ENCODE measurements at places on chromosomes 3 and 15.

DNA sequence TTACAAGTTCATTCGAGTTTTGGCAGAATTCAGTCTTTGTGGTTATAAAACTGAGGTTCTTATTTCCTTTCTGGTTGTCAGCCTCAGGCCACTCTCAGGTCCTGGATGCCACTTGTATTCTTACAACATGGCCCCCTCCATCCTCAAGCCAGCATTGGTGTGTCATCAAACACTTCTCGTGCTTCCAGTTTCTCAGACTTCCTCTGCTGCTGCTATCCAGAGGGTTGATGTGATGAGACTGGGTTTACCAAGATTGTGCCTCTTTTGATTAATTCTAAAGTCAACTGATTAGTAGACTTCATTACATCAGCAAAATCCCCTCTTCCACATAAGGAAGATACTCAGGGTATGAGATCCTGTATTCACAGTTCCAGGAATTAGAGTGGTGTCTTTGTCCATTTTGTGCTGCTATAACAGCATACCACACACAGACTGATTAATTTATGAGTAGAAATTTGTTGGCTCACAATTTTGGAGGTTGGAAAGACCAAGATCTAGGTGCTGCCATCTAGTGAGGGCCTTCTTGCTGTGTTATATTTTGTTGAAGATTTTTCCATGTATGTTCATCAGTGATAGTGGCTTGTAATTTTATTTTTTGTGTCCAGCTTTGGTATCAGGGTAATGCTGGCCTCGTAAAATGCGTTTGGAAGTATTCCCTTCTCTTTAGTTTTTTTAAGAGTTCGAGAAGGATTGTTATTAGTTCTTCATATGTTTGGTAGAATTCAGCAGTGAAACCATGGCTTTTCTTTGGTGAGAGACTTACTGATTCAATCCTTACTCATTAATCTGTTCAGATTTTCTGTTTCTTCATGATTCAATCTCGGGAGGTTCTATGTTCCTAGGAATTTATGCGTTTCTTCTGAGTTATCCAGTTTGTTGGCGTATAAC, 11.1 kb downstream of the LRCH3 start:
- no peak for DNase-seq

- DNase-seq: no peak
These were observed 59.0 kb upstream of the ACKR4 start for GRCh38 chr3:132538072-132538471.

DNA sequence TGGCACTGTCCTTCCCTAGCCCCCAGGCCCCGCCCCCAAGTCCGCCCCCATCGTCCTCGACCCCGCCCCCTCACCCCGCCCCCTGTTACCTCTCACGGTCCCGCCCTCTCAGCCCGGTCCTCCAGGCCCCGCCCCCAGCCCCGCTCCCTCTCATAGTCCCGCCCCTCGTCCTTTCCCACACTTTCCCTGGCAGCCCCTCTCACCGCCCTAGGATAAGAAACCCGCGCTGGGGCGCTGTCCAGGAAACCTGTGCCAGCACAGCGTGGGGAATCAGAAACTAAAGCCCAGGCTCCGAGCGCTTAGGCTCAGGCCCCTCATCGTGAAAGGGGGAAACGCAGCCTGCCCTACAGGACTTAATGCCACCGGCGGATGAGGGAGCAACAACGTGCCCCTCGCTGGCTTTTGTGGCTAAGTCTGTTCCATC, 20.9 kb downstream of the TRPM1 start:
- DNase-seq: peak; percentile 63

DNA sequence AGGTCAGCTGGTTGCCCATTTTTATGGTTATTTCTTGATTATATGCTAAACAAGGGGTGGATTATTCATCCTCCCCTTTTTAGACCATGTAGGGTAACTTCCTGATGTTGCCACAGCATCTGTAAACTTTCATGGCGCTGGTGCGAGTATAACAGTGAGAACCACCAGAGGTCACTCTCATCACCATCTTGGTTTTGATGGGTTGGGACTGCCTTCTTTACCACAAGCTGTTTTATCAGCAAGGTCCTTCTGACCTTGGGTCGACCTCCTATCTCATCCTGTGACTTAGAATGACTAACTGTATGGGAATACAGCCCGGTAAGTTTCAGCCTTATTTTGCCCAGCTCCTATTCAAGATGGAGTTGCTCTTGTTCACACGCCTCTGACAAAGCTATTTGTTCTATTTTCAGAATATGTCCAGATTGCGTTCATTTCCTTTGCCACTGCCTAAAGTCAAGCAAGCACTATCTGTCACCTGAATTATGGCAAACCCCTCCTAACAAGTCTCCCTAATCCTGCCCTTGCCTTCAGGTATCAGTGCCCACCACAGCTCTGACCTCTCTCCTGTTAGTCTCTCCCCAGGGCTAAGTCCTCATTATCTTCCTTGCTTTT, 308.5 kb downstream of the ROBO2 start:
- DNase-seq: no peak

GRCh38 chr3:141963301-141963700, 86.9 kb downstream of the ATP1B3 start:
- DNase-seq: no peak

- DNase-seq: no peak
These were observed 34.6 kb downstream of the GLDN start for GRCh38 chr15:51375966-51376640.

DNA sequence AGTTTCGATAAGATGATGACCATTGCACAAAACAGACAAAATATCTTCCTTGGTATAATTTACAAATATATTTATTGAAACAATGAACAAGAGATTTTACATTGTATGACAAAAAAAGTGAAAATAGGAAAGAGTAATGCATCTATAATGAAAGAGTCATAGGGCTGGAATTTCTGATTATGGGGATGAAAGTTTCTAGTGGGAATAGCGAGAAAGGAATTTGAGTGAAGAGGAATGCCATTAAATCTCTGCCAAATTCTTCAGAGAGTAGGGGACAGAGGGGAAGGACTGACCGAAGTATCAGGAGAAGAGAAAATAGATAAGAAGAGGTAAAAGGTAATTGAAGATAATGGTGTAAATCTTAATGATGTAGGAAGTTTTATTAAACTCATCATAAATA, 125.4 kb downstream of the VGLL3 start:
- no peak for DNase-seq

- DNase-seq: no peak
These were observed 1.2 kb downstream of the CHMP2B start for GRCh38 chr3:87228316-87228715.

GRCh38 chr3:32420126-32421038, 28.7 kb downstream of the CMTM7 start:
- DNase-seq: peak; percentile 70

GRCh38 chr3:59388555-59389270, 338.9 kb upstream of the CFAP20DC start:
- DNase-seq: no peak

GRCh38 chr3:186176373-186176990, 67.6 kb upstream of the ETV5 start:
- no peak for DNase-seq

DNA sequence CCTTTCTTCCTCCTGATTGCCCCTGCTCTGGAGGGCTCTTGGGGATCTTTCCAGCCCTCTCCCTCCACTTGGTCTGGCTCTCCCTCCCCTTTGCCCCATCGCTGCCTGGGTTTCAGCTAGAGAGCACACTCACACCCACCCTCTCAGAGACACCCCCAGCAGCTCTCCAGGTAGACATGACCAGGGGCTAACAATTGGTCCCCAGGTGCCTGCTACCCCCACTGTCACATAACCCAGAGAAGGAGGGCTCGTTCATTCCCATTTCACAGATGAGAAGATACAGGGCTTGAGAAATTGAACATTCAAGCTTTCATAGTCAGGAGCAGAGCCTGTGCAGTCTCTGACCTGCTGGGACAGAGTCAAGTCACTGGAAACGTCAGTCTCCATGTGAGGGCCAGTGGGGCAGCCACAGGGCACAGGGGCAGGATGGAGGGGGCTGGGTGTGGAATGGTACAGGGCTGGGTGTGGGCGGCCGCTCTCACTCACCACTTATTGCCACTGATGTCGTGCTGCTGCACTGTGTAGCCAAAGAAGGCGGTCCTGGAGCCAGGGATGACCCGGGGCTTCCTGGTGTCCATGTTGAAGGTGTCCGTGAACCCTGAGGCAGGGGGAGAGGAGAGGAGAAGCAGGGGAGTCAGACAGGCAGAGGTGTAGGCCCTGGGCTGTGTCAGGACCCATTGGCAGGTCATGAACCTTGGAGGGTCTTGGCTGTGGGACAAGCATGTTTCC, 29.4 kb downstream of the ITGA11 start:
- DNase-seq: peak; percentile 47

DNA sequence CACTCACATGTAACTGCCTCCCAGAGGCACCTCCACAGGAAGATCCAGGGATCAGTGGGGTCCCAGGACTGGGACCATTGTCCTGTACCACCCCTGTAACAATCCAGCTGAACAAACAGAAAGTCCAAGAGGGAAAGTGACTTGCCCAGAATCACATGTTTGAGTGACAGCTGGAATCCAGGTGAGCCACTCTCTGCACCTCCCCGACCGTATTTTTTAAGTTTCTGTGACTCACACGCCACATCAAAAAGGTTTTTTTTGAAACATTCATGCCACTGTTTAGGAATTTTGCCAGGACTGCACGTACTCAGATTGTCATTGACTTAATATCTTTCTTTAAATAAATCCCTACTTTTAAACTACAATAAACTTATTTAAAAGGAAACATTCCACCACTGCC, 9.8 kb upstream of the SLC6A1 start:
- no peak for DNase-seq
